ENCODE measurements at places on chromosomes 12 and 14. TPM values are rescaled to one million over a fixed set of nuclear protein-coding genes. Genes with fewer than 3 reads are reported as not detected.

NELL2 gene
- total RNA-seq, result 6.9 TPM

DNA sequence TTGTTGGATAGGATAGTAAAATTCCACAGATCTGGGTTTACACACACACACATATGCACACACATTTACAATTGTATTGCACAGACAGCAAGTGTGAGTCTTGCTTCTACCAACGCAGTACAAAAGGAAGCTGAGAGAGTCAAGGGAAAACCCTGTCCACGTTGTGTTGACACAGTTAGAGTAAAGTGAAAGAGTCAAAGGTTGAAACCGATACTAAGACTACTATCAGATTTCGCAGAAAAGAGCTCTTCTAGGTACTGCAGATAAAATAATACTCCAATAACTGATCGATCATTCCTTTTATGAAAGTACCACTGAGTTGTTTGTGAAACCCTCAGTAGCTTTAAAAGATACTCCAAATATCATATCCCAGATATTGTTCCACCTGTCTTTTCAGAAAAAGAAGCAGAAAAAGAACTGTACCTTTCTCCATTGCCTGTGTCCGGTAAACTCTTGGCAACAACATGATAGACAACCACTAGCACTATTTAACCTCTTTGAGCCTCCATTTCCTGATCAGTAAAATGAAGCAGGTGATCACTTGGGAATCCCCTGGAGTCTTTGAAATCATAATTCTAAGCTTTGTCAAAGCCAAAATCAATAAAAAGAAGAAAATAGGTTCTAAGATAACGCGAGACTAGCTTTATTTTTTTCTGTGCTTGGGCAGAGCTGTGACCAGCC, 224.6 kb upstream of the FOXN3 start:
- no peaks in the 10 kb centered on the region for H3K36me3 ChIP-seq
- DNase-seq, result no peak
- H3K4me1 ChIP-seq, result no peaks in the 10 kb centered on the region
- H3K4me3 ChIP-seq, result no peak overlapping the region
- H3K27ac ChIP-seq, result peak overlapping the region; percentile 28
- H3K27me3 ChIP-seq, result no peaks in the 10 kb centered on the region

GRCh38 chr12:52235822-52236361, 2.8 kb downstream of the KRT7 start:
- peak; percentile 45 for DNase-seq
- H3K27me3 ChIP-seq, result peaks cover 46% of the 10 kb centered on the region
- H3K4me3 ChIP-seq, result no peak overlapping the region
- no peak overlapping the region for H3K27ac ChIP-seq

- H3K4me3 ChIP-seq, result peak overlapping the region; percentile 41
- peak overlapping the region; percentile 86 for H3K27ac ChIP-seq
- H3K4me1 ChIP-seq, result peaks cover 6% of the 10 kb centered on the region
- peak; percentile 95 for DNase-seq
Observed at GRCh38 chr12:51814311-51815088, 34.0 kb downstream of the FIGNL2 start.

DEGS2 gene
- total RNA-seq, result 2.0 TPM

GRCh38 chr14:24416932-24417619, 12.4 kb downstream of the CBLN3 start:
- DNase-seq, result peak; percentile 69
- no peak overlapping the region for H3K4me3 ChIP-seq
- peaks cover 4% of the 10 kb centered on the region for H3K4me1 ChIP-seq

GRCh38 chr12:79266343-79267144, 402.0 kb downstream of the SYT1 start:
- H3K4me3 ChIP-seq, result no peak overlapping the region
- no peaks in the 10 kb centered on the region for H3K4me1 ChIP-seq
- H3K36me3 ChIP-seq, result no peaks in the 10 kb centered on the region
- no peak overlapping the region for H3K27ac ChIP-seq
- no peaks in the 10 kb centered on the region for H3K27me3 ChIP-seq

CCDC38 gene
- total RNA-seq, result 0.51 TPM

POLR3B gene
- total RNA-seq, result 8.2 TPM

ZNF385A gene
- 24.6 TPM for total RNA-seq

CFAP251 gene
- total RNA-seq, result 9.9 TPM

- H3K36me3 ChIP-seq, result no peaks in the 10 kb centered on the region
- DNase-seq, result no peak
- no peak overlapping the region for H3K27ac ChIP-seq
- no peaks in the 10 kb centered on the region for H3K27me3 ChIP-seq
Observed at GRCh38 chr12:52900896-52901714, 3.8 kb downstream of the KRT8 start.

CCDC91 gene
- total RNA-seq, result 46.5 TPM

HCFC2 gene
- 18.5 TPM for total RNA-seq

TNS2 gene
- total RNA-seq, result 72.4 TPM

ZNF10 gene
- total RNA-seq, result 8.9 TPM

PLBD1 gene
- 80.0 TPM for total RNA-seq

CIDEB gene
- 88.1 TPM for total RNA-seq

DNA sequence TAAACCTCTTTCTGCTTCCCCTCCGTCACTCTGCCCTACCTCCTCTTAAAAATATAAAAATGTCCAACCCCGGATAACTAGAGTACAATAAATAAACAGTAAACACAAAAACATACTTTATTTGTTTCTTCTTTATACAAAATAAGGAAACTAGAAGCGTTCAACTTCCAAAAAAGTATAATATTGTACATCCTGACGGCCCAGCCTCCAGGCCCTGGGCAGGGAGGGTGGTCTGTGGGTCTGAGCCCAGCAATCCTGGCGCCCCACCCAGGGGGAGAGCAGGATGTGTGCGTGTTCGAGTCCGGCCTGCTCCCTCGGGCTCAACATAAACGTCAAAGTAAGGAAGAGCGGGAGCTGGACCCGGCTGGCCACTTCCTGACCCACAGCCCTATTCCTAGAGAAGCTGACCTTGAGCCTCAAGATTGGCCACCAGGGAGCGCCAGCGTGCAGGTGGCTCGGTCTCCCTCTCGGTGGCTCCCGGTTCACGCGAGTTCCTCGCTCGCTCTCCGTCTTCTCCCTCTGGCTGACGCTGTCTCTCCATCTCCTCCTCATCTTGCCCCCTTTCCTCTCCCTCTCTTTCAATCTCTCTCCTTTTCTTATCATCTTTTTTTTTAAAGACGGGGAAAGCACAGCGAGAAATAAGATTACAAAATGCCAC, 9.4 kb downstream of the LHX5 start:
- H3K27ac ChIP-seq, result no peak overlapping the region
- peak; percentile 89 for DNase-seq
- no peak overlapping the region for H3K4me3 ChIP-seq
- peaks cover 21% of the 10 kb centered on the region for H3K4me1 ChIP-seq

FITM1 gene
- 7.4 TPM for total RNA-seq

KRT7 gene
- 0.73 TPM for total RNA-seq

DNA sequence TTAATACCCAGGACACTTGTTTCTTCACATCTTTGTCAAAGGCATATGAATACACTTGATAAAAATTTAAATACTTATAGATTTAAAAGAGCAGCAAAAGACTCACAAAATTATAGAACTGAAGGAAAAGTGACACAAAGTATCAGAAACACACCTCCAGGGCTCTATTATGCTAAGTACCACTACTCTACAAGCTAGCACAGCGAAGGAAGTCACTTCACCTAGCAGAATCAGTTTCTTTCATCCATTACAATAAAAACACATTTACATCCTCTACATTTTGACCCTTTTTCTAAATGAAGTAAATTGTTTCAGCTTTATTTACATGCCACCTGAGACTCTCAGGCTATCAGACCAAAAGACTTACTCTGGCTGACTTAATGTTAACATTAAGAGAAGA, 26.6 kb upstream of the PTPRB start:
- DNase-seq, result no peak
- H3K4me3 ChIP-seq, result no peak overlapping the region
- no peaks in the 10 kb centered on the region for H3K36me3 ChIP-seq
- no peak overlapping the region for H3K27ac ChIP-seq

DNA sequence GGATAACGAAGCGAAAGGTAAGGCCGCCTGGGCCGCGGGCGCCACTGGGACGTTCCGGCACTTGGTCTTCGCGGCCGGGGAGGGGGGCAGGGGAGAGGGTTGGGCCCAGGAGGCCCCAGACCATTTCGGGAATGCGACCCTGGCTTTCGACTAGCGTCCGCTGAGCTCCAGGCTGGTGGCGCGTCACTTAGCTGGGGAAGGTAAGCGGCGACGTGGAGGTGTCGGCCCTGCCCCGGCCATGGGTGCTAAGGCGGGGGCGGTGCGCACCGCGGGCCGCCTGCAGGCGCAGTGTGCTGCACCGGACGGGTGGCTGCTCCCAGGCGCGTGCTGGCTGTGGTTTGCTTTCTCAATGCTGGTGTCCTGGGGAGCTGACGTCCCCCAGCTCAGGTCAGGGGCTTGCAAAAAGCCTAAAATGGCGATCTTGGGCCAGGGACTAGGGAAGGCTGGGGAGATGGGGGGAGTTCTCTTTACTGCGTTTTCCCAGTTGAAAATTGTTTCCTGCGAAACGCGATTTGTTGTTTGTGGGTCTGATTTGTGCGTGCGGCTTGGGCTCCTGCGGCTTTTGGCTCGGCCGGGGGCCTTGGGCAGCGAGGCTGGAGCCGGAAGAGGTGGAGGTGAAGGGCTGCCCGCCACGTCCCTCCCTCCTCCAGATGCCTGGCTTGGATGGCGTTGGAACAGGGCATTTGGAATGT, 1.2 kb downstream of the HOXC10 start:
- H3K4me3 ChIP-seq, result no peak overlapping the region
- peaks cover 13% of the 10 kb centered on the region for H3K4me1 ChIP-seq
- H3K36me3 ChIP-seq, result no peaks in the 10 kb centered on the region
- H3K27ac ChIP-seq, result no peak overlapping the region
- peaks cover 87% of the 10 kb centered on the region for H3K27me3 ChIP-seq

- H3K4me1 ChIP-seq, result no peaks in the 10 kb centered on the region
- no peak overlapping the region for H3K4me3 ChIP-seq
- no peaks in the 10 kb centered on the region for H3K27me3 ChIP-seq
Observed at GRCh38 chr12:57584690-57585089, 6.3 kb upstream of the PIP4K2C start.

CDK17 gene
- total RNA-seq, result 56.6 TPM

DNA sequence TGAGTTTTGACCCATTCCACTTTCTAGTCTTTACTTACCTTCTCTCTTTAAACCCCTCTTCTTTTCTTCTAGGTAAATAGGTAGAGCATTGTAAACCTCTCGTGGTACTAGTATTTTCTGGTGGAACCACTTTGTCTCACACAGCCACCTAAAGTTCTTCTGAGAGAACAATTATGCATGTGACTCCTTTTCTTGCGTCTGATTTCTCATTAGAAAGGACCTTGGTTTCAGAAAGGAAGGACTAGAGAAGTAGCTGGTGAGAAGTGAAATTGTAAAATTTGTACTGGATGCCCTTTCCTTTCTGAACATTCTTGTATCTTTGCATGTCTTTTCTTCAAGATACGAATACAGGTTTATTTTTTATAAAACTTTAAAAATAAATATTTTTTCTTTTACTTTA, 99.0 kb downstream of the NUBPL start:
- DNase-seq, result no peak
- H3K36me3 ChIP-seq, result no peaks in the 10 kb centered on the region
- no peaks in the 10 kb centered on the region for H3K4me1 ChIP-seq
- no peak overlapping the region for H3K27ac ChIP-seq
- no peaks in the 10 kb centered on the region for H3K27me3 ChIP-seq

Measured in spleen (tissue), 13 donors.